Progenitor cell of endocrine pancreas (in vitro differentiated cells): ENCODE measurements at places on chromosomes 12 and 14. TPM values are rescaled to one million over a fixed set of nuclear protein-coding genes. Genes with fewer than 3 reads are reported as not detected.

GRCh38 chr12:16685107-16685506 is 79.1 kb upstream of the LMO3 start:
- DNase-seq = no peak

GRCh38 chr14:44384093-44384492 is 123.0 kb downstream of the FSCB start:
- DNase-seq = no peak

DNA sequence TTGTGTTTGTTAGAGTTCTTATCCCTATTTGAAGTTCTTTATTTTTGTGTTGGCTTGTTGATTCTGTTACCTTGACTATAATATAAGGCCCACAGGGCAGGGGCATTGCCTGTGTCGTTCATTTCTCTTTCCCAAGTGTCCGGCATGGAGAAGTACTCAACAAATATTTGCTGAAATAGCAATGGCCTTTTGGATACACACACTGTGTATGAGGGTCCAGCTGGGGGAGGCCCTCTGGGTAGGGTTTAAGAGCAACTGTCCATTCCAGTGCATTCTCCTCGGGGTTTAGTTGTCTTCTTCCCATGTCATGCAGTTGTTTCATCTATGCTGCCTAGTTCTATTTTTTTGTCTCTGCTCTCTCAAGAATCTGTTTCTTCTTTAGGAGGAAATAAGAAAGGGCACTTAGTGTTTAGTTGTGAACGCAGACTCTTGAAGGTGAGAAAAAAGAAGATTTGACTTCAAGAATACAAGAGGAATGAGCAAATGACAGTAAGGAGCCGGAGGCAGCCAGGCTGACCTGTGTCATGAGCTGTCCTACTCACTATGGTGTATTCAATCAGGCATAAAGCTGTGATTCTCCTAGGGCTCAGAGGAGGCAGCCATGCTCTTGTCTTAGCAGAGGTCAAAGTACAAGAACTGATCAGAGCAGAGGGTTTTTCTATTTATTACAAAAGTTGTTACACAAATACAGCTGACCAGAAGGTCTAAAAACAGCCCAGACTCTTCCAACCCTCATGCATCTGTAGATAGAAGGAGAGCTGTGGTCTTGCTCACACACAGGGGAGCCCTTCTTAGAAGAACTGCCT is 10.2 kb downstream of the ERG28 start:
- DNase-seq = no peak

DNA sequence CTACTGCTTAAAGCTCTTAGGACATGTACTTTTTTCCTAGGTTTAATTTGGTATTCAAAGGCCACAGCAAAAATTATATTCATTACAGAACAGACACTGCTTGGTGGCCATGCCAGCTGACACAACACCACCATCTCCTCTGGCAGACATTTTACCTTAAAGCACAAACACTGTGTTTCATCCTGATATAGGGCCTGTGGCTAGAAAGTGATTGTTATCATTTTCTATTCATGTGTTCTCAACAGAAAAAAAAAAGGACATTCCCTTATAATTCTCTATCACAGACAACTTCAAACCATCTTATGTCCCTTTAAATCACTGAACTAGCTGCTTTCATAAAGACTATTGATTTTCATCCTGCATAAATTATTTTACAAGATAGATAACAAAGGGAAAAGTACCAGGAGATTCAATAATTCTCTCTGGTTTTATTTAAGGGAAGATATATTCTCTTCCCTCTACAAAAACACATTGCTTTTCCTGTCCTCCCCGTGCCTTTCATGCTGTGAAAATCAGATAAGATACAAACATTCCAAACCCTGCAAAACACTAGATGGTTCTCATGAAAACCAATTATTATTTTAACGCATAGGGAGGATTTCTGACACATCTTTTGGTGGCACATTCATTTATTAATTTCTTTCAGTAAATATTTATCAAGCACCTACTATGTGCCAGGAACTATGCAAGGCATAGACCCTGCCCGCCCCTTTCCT is 139.3 kb upstream of the TMCC3 start:
- DNase-seq = no peak

GRCh38 chr14:81537193-81537592 is 3.5 kb upstream of the SEL1L start:
- no peak for DNase-seq

DNA sequence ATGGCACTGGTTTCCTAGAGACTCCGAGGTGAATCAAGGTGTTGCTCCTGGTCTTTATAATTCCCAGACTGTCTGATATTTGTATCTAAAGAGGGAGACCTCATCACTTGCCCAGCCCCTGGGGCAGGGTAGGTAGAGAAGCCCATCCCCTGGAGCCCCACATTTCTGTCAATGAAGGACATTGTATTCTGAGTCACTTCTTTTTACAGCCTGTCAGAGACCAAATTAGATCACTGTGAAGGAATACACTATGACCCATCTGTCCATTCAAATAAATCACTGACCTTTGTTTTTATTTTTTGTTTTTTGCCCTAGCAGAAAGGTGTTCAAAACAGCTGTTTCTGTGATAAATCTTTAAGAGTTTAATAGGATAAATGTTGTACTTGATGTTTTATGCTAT is 67.9 kb upstream of the ANO6 start:
- no peak for DNase-seq

DNA sequence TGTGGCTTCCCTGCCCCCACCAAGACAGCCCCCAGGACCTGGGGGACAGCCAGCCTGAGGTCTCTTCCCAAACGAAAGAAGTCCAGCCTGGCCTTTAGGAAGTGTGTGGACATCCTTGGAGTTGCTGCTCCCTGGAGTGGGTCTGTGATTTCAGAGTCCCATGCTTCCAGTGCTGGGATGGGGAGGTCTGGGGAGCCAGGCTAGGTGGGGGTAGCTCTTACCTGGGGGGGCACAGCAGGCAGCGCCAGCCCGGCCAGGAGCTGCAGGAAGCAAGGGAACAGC is 509 bp downstream of the PGF start:
- no peak for DNase-seq

DNA sequence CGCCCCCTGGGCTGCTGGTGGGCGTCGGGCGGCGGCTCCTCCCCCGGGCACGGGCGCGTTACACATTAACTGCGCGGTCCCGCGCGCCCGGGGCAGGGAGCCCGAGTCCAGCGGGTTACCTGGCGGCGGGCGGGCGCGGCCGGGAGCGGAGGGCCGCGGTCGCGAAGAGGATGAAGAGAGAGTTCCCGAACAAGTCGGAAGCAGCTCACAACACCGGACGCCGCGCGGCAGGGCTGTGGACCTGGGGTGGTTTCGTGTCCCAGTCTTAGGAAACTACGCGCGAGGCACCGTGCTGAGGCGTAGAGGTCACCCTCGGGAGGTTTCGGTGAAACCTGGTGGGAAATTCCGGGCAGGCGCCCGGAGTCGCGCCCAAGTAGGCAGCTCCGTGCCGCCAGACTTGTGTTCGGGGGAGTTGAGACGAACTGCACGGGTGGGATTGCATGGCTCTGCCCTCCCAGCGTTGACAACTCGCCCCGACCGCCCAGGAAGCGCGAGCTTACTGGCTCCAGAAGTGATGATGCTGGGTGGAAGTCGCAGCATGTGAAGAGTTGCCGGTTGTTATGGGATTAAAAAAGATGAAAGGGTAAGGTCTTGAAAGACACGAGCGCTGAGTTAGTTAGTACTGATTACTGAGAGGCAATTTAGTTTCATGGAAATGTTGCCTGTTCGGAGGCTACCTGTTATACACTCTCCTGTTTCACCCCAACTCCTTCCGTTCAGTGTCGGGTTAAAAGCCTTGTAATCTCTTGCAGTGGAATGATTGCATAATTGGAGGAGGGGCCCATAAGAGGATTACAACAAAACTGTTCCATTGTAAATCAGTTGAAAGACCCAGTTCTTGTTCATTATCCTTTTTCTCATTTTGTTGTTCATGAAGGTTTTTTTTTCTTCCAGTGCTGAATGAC is 879 bp downstream of the RAB3IP start:
- peak; percentile 59 for DNase-seq

DNA sequence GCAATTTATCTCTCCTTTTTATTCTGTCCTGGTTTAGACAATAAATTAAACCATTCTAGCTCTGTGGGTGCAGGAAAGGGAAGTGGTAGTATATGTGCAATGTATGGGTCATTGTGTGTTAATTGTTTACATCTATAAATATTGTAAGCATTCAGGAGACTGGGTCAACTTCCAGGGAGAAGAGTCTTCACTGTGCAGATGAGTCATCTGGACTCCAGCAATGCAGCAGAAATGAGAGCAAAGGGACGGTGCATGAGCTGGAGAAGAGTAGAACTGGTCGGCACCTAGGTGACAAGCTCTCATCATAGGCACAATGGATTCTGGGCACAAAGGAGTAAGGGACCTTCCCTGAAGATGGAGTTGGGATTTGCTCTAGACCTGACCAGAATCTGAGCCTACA is 211.1 kb upstream of the DAAM1 start:
- no peak for DNase-seq

DNA sequence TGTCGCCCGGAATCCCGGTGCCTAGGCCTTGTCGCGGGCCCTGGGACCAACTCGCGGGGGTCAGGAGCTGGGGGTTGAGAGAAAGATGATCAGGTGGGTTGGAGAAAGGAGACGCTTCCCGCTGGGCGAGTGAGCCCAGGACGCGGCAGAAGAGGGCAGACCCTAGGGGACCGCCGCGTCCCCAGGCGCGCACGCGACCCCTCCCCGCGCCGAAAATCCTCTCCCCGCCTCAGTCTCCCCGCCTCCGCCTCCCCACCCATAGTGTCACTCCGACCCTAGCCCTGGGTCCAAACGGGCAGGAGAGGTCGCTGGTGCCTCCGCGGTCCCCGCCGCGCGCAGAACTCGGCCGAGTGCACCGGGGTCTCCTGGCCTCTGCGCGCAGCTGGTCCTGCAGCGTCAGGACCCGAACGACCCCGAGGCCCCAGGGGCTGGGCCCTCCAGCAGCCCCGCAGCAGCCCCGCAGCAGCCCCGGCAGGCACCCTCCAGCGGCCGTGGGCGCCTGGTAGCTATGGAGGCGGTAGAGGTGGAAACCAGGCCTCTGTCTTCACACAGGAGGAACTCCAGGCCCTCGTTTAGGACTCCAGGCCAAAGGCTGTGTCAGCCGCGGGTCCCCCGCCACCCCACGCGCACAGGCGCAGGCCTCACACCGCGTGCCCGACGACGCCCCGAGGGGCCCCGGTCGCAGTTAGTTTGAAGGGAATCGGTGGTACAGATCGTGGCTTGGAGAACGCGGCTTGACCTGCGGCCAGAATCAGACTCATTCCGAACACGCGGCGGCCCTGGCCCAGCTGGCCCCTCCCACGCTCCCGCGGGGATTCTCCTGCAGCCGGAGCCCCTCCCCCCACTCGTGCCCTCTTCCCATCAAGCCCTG is 60.1 kb upstream of the EIF5 start:
- no peak for DNase-seq

DNA sequence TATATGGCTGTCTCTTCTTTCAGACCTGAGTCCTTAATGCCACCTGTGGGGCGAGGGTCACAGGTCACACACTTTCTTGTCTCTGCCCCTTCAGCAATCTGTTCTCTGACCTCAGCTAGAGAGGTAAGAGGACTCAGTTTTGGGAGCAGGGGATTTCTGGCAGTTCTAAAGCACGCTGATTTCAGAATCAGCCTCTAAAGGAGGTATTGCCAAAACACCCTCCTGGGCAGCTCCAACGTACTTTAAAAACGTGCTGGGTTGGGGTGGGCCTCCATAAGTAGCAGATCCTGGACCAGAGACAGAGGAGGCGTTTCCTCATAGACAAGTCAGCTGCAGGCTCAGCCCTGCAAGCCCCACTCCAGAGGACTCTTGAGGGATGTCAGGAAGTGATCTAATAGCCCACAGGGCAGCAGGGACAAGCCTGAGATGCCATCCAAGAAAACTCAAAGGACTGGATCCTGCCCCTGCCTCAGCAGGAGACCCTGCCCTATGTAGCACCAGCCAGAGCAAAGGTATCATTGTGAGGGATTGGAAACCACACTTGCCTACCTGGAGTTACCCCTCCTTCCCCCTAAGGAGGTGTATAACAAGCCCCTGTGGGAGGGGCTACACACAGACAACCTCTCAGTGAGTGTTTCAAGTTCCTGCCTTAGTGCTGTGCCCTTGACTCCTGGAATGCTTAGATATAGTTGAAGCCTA is 8.5 kb downstream of the CTDSP2 start:
- DNase-seq = no peak

GRCh38 chr12:24955853-24956252 is 7.0 kb upstream of the BCAT1 start:
- DNase-seq = no peak

GRCh38 chr14:98919434-98919833 is 352.6 kb downstream of the BCL11B start:
- no peak for DNase-seq

DNA sequence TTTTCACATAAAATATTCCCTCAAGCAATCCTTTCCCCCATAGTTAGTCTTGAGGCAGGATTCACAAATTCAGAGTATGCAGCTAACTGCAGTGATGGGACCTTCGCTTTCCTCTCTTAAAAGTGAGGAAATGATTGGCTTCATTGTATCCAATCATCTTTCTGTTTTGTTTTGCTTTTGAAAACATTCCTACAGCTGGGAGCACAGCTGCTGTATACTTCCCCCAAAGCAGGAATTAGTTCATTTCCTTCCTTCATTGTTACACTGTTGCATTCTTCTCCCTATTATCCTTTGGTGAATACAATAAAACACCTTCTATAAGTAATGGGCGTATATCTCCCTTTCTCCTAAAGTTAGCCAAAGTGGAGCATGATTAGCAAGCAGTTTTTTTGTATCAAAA is 9.4 kb upstream of the GAS2L3 start:
- DNase-seq = no peak

DNA sequence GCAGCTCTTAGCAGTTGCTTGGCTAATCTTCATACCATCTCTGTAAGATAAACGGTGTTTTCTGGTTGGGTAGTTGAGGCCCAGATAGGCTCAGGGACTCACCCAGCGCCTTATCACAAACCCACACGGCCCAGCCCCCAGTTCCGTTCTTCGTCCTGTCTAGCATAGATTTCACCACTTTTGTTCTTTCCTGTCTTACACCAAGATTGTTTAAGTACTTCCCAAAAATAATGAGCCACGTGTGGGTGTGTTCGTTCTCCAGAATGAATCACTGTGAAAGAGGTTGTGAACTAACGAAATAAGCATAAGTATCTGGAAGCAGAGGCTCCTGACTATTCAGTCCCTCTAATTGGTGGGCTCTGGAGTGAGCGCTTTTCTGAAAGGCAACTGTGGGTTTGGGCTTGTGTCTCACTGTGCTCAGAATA is 21.4 kb downstream of the ACVR1B start:
- no peak for DNase-seq

DNA sequence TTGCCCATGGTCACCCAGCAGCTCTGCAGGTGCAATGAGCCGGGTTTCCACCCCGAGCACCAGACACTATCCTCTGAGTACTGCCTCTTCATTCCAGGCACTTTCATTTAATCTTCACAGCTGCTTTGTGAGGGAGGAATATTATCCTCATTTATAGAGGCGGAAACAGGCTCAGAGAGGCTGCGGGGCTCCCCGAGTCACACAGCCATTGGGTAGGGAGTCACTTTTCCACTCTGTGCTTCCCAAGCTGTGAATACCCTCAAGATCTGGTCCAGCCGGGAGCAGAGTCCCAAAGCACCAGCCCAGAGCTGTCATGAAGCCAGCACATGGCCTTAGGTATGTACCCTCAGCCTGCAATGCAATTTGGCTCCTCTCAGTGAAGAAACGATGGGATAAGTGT is 51.7 kb upstream of the RIN3 start:
- DNase-seq = no peak

Gene TTLL5
- total RNA-seq = 51.9 and 56.2 TPM in 2 replicates

Gene DDN
- 0.40 and 0.57 TPM in 2 replicates for total RNA-seq

Gene COCH
- 26.9 and 32.5 TPM in 2 replicates for total RNA-seq

Gene PTPRO
- total RNA-seq = 0.24 and 0.69 TPM in 2 replicates

Gene ANO2
- total RNA-seq = 2.8 and 3.5 TPM in 2 replicates

Gene TAS2R20
- 3.8 and 4.0 TPM in 2 replicates for total RNA-seq

Gene ACVRL1
- 0.18 TPM in 1 of 2 replicates, not detected in the other for total RNA-seq

Gene SPPL3
- total RNA-seq = 69.1 and 70.2 TPM in 2 replicates

Gene AREL1
- total RNA-seq = 44.0 and 55.1 TPM in 2 replicates

Gene TPH2
- total RNA-seq = not detected in 2 replicates

Gene BICDL1
- 11.1 and 11.7 TPM in 2 replicates for total RNA-seq
